NCI-H526 treated with DMSO at 0.1 percent for 48 hours (cell line): ENCODE measurements at places on chromosomes 2 and 18.

DNA sequence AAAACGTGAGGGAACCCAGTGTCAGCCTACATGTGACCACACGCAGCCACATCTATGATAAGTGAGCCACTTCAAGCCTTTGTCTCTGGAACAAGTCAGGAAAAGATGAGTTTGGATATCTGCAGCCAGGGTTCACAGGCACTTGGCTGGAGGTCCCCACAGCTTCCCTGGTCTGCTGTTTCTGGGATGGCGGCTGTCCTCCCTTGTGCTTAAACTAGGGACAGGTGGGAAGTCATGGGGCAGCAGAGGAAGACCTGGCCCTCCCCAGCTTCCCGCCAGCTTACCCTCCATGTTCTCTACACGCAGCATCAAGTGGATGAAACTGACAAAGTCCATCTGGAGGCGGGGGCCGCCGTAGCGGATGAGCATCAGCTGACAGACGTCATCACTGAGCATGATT lies 38.5 kb upstream of the GALNT14 start:
- no peak for DNase-seq

GRCh38 chr2:71782323-71782722 lies 329.0 kb downstream of the DYSF start:
- DNase-seq: no peak

GRCh38 chr2:226683944-226684562 lies 115.6 kb downstream of the IRS1 start:
- no peak for DNase-seq

GRCh38 chr18:6561016-6561415 lies 146.3 kb upstream of the L3MBTL4 start:
- no peak for DNase-seq

DNA sequence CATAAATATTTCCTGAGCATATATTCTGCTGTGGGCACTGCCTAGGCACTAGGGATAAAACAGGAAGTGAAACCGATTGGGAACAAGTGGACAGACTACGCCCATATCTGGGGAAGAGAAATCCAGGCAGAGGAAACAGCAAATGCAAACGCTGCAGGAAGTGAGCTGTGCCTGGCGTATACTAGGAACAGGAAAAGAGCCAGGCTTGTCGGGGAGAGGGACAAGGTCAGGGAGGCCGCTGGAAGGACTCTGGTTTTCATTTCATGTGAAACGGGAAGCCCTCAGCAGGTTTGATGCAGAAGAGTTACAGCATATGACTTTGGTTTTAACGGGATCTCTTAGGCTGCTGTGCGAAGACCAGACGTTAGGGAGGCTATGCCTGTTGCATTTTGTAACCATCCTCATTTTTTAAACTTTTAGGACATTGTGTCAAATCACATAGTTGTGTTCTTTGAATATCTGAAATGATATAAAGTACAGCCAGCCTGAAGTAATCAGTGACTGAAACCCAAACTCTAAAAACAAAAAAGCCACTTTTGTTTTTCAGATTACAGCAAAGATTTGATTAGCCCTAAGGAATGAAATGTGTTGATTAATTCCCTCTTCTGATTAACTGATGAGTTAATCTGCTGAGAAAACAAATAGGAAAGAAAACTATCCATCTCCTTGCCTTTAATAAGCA lies 110.2 kb upstream of the PIEZO2 start:
- DNase-seq: no peak

DNA sequence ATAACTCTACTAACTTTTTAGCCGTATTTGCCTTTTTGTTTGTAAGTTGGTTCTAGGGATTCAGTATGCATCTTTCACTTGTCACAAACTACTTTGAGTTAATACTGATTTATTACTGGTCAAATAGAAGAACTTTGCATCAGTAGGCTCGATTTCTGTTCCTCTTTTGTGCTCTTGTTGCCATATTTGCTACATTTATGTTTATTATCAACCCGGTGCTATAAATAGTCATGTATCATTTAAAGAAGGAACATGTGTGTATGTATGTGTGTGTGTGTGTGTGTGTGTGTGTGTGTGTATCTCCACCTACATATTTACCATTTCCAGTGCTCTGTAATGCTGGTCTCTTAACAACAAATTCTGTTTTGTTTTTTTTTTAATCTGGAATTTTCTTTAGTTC lies 79.6 kb upstream of the B3GNT7 start:
- no peak for DNase-seq
